ENCODE measurements at places on chromosomes 4 and X.

GRCh38 chr4:129378364-129378763 is 282.4 kb downstream of the C4orf33 start:
- DNase-seq: no peak

- DNase-seq: no peak
Measured at GRCh38 chr4:81807386-81807785, 335.7 kb upstream of the RASGEF1B start.

- no peak for DNase-seq
Measured at GRCh38 chr4:165351359-165352130, 24.1 kb downstream of the MSMO1 start.

- DNase-seq: no peak
Measured at GRCh38 chrX:125202591-125203248, 117.0 kb upstream of the TEX13C start.

DNA sequence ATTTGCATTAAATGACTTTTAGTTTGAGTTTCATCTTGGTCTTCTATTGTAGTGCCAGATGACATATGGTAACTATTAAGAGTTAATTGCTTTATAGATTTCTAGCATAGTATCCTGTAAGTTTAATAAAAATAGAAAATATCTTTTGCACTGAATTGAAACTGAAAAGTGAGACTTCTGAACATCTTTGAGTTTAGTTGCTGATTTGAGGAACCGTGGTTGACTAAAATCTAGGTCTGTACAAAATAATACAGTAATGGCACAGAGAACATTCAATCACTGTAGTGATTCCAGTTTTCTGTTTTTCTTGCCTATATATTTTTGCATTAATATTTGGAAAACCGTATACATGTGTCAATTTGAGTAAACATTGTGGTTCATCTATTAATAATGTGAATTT is 60.7 kb downstream of the SPATA4 start:
- no peak for DNase-seq

- DNase-seq: no peak
Measured at GRCh38 chr4:169567916-169568315, 44.5 kb downstream of the NEK1 start.

- DNase-seq: no peak
Measured at GRCh38 chrX:101417190-101417589, 9.2 kb downstream of the HNRNPH2 start.

- no peak for DNase-seq
Measured at GRCh38 chrX:154981116-154981411, 41.5 kb downstream of the F8 start.

GRCh38 chr4:179698321-179698720 is 2256.1 kb upstream of the AGA start:
- DNase-seq: no peak

GRCh38 chr4:182577411-182577810 is 334.2 kb downstream of the TENM3 start:
- DNase-seq: no peak

GRCh38 chr4:44988011-44988410 is 261.7 kb upstream of the GNPDA2 start:
- DNase-seq: no peak

GRCh38 chr4:112516471-112517066 is 589 bp upstream of the NEUROG2 start:
- no peak for DNase-seq

- DNase-seq: no peak
Measured at GRCh38 chr4:187598196-187598595, 397.4 kb upstream of the ZFP42 start.

DNA sequence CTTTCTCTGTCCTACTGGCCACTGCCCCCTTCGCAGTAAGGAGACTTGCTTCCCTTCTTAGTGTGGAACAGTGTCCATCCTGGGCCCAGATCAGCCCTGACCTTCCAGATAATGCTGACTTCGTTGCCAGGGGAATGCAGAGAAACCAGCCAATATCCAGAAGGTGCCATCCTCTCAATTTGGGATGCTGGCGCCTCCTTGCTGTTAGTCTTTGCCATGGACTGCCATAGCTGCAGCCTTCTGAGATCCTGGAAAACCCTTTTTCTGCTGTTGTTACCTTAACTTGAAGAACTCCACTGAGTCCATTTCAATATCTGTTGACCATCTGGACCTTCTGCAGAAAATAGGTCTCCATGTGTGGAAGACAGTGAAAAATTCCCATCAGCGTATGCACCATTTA is 21.8 kb downstream of the RAI2 start:
- no peak for DNase-seq
